ENCODE measurements at places on chromosomes 4 and X. TPM values are rescaled to one million over a fixed set of nuclear protein-coding genes. Genes with fewer than 3 reads are reported as not detected.

CXCL3 gene
- 4.0 TPM for total RNA-seq

RPS6KA6 gene
- 5.4 TPM for total RNA-seq

C4orf33 gene
- total RNA-seq, result 3.9 TPM

MAEA gene
- total RNA-seq, result 57.3 TPM

DAPP1 gene
- not detected for total RNA-seq

HMX1 gene
- total RNA-seq, result 0.13 TPM

SERTM2 gene
- not detected for total RNA-seq

ZCCHC12 gene
- total RNA-seq, result 0.25 TPM

PIGA gene
- total RNA-seq, result 7.6 TPM

MAGEB10 gene
- total RNA-seq, result not detected
